ENCODE measurements at places on chromosomes 7 and 10.

DNA sequence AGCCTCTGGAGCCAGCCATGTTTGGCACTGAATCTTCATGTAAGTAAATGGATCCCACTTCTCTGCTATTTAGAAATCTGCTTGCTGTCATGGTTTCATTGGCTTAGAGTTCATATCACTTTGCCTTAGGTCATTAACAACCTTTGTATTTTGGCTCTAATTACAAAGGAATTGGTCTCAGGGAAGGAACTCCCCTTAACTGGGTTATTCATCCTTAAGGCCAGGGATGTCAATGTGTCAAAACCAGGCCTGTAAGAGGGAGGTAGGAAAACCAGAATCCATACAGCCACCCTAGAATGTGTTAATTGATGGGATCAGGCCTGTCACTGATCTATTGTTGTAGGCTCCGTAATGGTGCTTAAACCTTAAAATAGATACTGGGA, 67.3 kb downstream of the ST7 start:
- no peak for DNase-seq

DNA sequence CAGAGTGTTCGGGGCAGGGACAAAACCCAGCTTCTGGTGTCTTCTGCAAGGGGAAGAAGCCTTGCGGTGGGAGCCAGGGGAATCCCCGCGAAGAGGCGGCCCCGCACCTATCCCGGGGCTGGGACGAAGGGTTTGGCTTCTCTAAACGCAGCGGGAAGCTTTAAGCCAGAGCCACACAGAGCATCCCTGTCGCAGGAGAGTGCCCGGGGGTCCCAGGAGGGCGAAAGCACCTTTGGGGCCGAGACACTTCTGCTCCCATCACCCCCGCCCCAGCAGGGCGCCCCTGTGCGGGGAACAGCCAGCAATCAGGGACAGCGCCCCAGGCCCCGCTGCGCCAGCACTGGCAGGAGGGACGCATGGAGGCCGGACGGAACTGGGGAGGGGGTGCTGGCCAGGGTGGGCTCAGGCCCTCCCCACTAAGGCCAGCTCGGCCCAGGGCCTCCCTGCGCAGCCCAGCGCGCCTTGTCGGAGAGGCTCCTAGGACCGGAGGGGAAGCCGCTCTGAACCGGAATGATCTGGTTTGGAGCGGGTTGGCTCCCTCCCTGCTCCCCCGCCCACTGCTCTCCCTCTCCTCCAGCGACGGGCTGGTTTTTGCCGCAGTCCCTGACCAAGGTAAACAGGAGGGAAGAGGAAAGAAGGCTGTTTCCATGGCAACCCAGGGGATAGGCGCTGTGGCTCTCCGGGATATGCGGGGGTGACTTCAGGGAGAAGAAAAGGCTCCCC, 63.9 kb downstream of the TMEM209 start:
- peak; percentile 79 for DNase-seq

DNA sequence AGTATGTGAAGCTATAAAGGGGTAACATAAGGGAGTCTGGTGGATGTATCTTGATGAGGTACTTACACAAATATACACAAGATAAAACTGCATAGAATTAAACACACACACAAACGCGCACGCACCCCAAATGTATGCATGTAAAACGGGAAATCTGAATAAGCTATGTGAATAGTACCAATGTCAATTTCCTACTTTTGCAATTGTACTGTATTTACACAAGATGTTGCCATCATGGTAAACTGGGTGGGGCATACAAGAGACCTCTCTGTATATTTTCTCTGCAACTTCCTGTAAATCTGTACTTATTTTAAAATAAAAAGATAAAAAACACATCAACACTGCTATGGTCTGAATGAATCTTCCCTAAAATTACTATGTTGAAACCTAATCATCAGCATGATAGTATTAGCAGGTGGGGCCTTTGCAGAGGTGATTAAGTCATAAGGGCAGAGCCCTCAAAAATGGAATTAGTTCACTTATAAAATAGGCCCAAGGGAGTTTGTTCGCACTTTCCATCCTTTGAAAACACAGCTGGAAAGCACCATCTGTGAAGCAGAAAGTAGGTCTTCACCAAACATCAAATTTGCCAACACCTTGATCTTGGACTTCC, 30.1 kb downstream of the TPK1 start:
- no peak for DNase-seq

DNA sequence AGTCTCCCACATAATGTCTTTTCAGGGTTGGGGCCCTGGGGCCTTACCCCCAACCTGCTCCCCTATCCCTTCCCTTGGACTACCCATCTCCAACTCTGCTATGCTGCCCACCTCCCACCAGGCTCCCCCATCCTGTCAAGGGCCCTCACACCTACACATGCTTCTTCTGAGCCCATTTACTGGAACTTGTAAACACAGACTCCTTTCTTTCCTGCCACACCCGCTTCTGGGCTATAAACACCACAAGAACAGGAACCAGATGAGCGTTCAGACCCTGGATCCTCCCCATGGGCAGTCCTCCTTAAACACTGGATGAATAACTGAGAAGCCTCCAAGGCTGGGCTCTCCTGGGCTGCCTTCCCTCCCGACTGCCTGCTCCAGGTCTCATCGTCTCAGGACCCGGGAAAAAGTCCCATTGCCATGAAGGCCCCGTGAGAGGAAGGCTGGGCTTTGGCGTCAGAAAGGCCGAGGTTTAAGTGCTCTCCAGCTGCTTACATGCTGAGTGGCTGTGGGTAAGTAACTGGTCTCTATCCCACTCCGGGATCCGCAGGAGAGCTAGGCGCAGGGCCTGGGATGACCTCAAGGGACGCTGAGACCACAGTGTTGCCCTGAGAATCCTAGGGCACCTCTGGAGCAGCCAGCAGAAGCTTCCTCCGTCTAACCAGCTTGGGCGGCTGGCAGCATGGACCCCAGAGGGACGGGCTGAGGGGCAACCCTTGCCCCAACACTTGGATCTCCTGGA, 15.6 kb upstream of the CRHR2 start:
- no peak for DNase-seq

GRCh38 chr10:43952760-43953159, 304.1 kb upstream of the ZNF32 start:
- no peak for DNase-seq

DNA sequence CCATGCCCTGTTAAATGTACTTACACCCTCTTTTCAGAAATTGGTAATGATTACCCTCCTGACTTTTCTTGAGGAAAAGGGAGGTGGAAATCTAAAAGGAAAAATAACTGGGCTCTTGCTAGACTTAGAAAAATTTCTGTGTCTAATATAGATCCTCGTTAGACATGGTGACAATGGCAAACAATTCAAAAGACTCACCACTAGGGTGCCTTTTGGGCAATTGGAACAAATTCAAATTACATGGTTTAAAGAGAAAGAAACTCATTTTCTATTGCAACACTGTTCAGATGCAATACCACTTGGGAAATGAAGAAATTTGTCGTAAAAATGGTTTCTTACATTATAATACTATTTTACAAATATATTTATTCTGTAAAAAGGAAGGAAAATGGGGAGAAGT, 950.1 kb downstream of the GRM8 start:
- DNase-seq: no peak

- peak; percentile 54 for DNase-seq
These were observed 11.7 kb downstream of the NOBOX start for GRCh38 chr7:144391823-144392255.

DNA sequence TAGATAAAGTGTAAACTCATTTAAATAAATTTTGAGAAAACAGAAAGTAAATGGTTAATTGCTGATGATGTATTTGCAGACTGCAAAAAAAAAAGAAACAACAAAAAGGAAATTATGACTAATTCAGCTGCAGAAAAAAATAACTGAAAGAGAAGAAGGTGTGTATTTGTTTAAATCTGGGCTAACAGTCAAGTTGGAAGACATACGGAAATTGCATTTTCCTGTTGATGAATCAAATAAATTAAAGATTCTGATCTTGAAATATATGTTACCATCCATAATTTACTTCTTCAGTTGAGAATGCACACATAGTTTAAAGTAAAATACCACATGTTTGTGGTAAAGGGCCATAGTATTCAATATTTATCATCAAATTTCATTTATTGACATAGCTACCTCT, 19.3 kb upstream of the ING3 start:
- peak; percentile 3 for DNase-seq

DNA sequence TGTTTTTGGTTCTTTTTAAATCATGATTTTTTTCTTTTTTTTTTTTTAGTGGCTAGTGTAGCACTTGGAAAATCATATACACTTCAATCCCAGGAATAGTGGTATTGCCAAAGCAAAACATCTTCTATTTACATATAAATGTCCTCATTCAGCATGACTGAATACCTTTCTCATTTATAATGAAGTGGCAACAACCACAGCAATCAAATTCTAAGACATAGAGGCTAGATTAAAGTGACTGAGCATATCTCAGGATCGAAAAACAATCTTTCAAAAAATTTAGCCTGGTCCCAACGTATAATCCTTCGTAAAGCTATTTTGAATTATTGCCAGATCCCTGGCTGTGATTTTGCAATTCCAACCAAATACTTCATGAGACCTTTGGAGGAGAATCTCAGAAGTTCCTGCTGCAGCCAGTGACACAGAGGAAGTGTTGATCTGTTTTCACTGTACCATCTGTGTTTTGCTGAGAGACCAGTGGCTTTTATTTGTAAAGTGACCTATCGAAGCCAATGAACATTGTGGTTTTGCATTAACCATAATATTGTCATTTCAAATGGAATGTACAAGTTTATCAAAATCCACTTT, 29.8 kb upstream of the SP8 start:
- no peak for DNase-seq

- DNase-seq: peak; percentile 13
These were observed 79.5 kb upstream of the SEMA3A start for GRCh38 chr7:84274029-84274638.

GRCh38 chr10:110209926-110210673, 2.7 kb downstream of the MXI1 start:
- peak; percentile 43 for DNase-seq

- no peak for DNase-seq
These were observed 317.1 kb downstream of the WDR37 start for GRCh38 chr10:1373287-1373686.

- no peak for DNase-seq
These were observed 213.5 kb downstream of the PAXIP1 start for GRCh38 chr7:154789404-154789803.

- DNase-seq: no peak
These were observed 380.7 kb upstream of the PFKP start for GRCh38 chr10:2686691-2687090.

DNA sequence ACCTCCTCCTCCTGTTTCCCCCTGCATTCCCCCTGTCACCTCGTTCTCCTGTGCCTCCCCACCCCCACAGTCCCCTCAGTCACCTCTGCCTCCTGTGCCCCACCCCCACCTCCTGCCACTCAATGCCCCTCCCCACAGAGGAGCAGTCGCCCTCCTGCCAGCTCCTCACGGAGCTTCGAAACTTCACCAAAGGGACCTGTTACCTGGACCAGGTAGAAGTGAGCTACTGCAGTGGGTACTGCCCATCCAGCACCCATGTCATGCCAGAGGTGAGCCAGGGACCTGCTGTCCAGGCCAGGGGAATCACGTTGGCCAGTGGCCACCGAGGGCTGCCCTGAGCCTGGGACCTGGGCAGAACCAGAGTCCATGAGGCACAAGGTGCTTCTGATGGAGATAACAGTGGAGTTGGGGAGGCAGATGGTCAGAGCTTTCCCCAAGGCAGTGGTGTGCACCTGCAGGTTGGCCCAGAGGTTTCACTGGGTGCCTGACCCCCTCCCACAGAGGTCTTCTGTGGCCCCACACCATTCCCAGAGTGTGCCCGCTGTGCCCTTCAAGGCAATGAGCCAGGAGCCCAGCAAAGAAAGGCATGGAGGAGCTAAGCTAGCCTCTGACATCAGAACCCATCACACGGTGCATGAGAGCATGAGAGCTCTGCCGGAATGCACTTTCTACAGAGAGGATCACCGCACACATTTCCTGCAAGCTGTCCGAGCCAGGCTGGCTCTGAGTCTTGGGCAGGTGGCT, 7.0 kb upstream of the ZNF862 start:
- DNase-seq: no peak

GRCh38 chr10:103820101-103821062, 35.0 kb downstream of the SH3PXD2A start:
- DNase-seq: no peak

GRCh38 chr7:13989126-13989948, at the start of gene ETV1:
TSS of gene ETV1 (minus strand) at chr7:13989666. CDS start at chr7:13989052, 614 bp downstream.
- DNase-seq: peak; percentile 84

DNA sequence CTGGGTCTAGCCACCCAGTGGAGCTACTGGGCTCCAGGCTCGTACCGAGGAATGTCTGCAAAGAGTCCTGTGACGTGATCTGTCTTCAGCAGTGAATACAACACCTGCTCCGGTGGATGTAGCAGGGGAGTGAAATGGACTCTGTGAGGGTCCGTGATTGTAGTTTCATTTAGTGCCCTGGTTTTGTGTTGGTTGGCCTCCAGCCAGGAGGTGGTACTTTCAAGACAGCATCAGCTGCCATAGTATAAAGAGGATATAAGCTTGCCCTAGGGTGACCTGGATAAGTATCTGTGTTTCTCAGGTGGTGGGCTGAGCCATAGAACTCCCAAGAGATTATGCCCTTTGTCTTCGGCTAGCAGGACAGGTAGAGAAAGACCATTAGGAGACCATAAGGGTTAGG, 24.6 kb upstream of the WNT2 start:
- DNase-seq: no peak

Measured in iris pigment epithelial cell (primary cell).